ENCODE measurements at places on chromosomes 6 and 20.
A peak's percentile ranks its signal among the peaks of the same experiment; 100 is the strongest.

GRCh38 chr20:29689411-29690225, 1567.8 kb upstream of the DEFB115 start:
- DNase-seq: no peak

- no peak for DNase-seq
Measured at GRCh38 chr6:34964564-34964963, 75.5 kb downstream of the ANKS1A start.

DNA sequence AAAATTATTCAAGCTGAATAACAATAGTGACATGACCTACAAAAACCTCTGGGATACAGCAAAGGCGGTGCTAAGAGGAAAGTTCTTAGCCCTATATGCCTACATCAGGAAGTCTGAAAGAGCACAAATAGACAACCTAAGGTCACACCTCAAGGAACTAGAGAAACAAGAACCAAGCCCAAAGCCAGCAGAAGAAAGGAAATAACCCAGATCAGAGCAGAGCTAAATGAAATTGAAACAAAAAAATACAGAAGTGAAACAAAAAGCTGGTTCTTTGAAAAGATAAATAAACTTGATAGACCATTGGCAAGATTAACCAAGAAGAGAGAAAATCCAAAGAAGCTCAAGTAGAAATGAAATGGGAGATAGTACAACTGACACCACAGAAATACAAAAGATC, 47.6 kb upstream of the NOTCH4 start:
- no peak for DNase-seq

- DNase-seq: no peak
Measured at GRCh38 chr6:166027761-166028160, 139.9 kb downstream of the TBXT start.

- no peak for DNase-seq
Measured at GRCh38 chr6:30311101-30311500, 15.6 kb upstream of the TRIM39 start.

- DNase-seq: no peak
Measured at GRCh38 chr6:106287215-106287614, 38.3 kb downstream of the ATG5 start.

DNA sequence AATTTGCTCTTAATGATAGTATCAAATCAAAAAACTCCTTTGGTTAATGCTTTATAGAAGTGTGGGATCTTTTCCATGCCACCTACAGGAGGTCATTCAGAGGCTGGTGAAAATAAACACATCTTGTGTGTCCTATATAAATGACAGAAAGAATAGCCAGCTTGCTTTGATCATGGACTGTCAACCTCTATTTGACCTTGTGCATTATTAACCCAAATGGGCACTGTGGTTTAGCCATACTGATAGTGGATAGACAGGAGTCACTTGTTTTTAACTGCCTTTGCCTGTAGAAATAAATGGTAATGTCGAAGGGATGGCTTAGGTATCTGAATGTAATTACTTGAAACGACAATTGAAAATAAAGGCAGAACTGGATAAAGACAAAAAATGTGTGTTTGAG, 123.8 kb downstream of the CDKAL1 start:
- no peak for DNase-seq

DNA sequence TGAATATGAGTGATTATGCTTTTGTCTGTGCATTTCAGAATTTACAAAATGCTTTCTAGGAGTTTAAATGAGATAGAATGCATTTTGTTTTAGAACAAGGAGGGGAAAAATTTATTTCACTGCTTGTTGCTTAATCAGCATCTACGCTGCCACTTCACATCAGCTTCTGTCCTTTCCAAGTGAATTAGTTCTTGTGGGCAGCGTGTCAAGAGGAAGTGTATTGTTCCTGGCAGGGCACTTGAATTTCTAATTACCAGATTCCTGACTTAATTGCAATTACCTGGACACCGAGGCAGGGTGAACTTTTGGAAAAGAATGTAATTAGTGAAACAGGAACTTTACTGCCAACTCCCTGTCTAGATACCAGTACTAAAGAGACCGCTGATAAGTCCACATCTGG, 263.5 kb downstream of the TMEM242 start:
- DNase-seq: no peak

DNA sequence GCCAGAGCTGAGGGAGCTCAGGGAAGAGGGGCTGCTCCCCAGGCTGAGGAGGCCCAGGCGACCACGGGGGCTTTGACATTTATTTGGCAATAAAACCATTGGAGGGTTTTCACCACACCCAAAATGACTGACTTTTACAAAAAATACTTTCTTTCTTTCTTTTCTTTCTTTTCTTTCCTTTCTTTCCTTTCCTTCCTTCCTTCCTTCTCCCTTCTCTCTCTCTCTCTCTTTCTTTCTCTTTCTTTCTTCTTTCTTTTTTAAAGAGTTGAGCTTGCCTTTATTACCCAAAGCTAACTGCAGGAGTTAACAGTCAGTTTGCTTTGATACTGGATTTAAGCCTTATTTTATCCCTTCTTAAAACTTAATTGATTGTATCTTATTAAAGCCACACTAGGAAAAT, 17.2 kb downstream of the SNX9 start:
- no peak for DNase-seq

- DNase-seq: no peak
Measured at GRCh38 chr6:22917344-22917743, 348.0 kb downstream of the HDGFL1 start.

- DNase-seq: no peak
Measured at GRCh38 chr6:11876934-11877433, 98.4 kb upstream of the ADTRP start.

- no peak for DNase-seq
Measured at GRCh38 chr6:126170978-126171382, 168.9 kb upstream of the CENPW start.

GRCh38 chr20:35306931-35307517, 14.8 kb upstream of the FAM83C start:
- DNase-seq: peak; percentile 30

DNA sequence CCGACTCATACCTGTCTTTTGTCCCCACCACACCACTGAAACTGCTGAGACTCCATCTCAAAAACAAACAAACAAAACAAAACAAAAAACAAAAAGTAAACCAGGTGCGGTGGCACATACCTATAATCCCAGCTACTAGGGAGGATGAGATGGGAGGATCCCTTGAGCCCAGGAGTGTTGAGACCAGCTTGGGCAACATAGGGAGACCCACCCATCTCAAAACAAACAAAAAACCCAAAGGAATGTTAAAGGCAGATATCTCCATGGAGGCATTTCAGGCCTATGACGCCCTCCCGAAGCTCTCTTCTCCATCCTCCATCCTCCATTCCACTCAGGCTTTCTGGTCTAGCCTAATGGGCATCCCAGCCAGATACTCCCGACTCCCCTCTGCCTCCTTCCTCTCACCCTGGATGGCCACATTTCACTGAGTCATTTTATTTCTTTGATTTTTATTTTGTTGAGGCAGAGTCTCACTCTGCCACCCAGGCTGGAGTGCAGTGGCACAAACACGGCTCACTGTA, 3.2 kb upstream of the SLC4A11 start:
- no peak for DNase-seq

- DNase-seq: no peak
Measured at GRCh38 chr6:165002358-165002757, 307.0 kb downstream of the C6orf118 start.

- no peak for DNase-seq
Measured at GRCh38 chr20:3909952-3910366, 20.8 kb downstream of the PANK2 start.

DNA sequence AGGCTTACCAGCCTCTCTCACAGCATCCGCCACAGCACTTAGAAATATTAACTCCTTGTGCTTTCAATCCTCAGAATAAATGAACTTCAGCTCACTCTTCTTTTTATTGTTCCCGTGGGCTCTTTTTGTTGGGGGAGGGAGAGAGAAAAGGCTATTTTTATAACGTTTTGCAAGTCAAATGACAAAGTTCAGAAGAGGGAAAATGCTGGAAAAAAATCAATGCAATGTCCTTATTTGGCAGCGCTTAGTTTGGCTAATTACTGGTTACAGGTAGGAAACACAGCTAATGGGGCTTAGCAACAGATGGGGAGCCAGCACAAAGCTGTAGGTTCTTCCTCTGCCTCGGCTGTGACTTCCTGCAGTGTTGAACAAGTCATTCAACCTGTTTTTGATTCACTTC, 1067.0 kb upstream of the MAP3K7 start:
- no peak for DNase-seq

- DNase-seq: no peak
Measured at GRCh38 chr20:64115171-64115911, 8.0 kb upstream of the NPBWR2 start.

GRCh38 chr6:122800906-122801305, 11.8 kb downstream of the SMPDL3A start:
- no peak for DNase-seq

DNA sequence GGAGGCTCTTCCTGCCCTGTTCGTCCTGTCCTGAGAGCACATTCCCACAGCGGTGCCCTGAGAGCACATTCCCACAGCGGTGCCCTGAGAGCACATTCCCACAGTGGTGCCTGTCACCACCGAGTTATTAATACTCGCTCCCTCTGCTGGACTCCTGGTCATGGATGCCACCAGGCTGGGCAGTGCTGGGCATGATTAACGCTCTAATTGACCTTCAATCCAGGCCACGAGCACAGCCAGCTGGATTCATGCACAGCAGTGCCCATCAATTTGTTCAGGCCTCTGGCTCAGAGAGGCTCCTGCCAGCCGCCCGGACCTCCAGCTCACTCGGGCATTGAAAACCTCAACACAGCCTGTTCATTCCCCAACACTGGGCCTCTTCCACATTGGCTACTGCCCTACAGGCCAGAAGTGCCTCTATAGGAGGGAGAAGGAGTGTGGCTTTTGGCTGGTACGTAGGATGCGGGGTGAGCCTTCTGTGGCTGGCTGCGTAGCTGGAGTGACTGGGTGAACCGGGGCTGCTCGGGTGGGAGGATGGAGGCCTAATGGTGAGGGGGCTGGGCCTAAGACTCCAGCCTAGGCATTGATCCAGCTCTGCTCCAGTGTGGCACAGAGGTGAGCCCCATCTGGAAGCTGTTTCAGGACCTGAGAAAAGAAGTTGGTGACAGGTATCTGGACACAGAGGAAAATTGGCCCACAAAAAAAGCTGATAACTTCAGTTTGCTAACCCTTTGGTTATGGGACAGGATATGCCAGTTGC, 9.3 kb downstream of the IP6K3 start:
- DNase-seq: no peak

- DNase-seq: no peak
Measured at GRCh38 chr6:137520520-137520919, 26.3 kb upstream of the OLIG3 start.

DNA sequence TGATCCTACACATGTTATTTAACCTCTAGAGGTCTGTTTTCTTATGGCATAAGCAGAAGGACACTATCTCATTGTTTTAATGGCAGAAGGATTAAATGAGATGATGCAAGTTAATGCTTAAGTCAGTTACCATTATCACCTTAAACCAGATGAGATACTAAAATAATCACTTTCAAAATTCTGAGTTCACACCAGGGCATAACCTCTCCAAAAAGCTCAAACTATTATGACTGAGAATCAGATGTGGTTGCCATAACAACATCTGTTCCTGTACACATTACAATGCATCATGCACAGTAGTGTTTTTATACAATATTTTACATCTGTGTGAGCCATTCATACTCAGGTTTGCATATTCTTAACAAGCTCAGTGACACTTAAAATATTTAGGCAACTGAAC, 10.2 kb downstream of the ADNP start:
- DNase-seq: no peak

GRCh38 chr20:58073945-58074856, 154.3 kb downstream of the ANKRD60 start:
- DNase-seq: no peak

DNA sequence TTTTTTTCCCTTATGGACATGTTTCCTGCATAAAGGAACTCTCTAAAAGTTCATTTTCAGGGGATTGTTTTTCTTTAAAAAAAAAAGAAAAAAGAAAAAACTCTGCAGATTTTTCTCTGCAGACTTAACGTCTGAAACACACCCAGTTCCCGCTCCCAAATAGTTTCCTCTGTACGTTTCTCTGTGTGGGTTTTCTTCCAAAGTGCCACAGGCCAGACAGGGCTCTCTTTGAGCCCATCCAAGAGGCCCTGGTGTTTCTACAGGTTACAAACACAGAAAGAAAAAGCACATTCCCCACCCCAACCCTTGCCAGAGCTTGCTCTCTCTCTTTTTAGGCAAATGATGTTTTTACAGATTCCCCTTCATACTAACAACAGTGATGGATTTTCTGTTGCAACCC, 258.6 kb downstream of the FNDC1 start:
- no peak for DNase-seq

- peak; percentile 22 for DNase-seq
Measured at GRCh38 chr6:34145161-34146020, 496 bp downstream of the GRM4 start.

GRCh38 chr20:36624068-36624943, 18.7 kb downstream of the RAB5IF start:
- DNase-seq: no peak

GRCh38 chr6:144955859-144956258, 670.7 kb downstream of the UTRN start:
- no peak for DNase-seq

GRCh38 chr6:12186528-12186927, 103.6 kb upstream of the EDN1 start:
- no peak for DNase-seq

GRCh38 chr6:133257545-133258105, 16.5 kb downstream of the EYA4 start:
- no peak for DNase-seq

GRCh38 chr6:136103763-136104311, 146.3 kb downstream of the MTFR2 start:
- no peak for DNase-seq

DNA sequence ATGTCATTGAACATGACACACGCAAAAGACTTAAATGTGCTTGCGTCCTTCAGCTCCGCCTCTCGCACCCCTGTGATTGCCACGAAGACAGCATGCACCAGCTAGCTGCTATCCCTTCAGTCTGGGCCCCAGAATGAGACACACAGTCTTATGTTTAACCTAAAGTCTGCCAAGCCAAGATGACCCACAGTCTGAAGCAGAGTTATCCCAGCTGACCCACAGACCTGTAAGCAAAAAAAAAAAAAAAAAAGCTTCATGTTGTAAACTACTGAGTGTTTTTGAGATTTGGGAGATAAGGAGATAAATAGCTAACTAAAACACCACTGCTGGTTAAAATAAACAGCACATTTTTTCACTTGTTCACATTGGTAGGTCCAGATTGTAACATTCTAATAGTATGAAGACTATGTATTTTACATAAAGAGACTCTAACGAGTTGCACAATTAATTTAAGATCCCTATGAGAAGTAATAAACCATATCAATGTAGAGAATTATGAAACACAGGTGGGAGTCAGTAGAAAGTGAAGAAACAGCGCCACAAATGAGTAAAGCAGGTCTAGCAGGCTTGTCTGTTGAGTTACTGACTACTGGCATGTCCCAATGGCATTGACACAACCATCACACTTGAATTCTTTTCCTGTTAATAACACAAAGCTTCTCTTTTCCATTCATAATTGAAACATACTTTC, 47.4 kb upstream of the CCDC28A start:
- DNase-seq: no peak

All from activated naive CD4-positive, alpha-beta T cell treated with Interleukin-2 at 50 U/mL for 16 hours (primary cell).